ENCODE measurements at places on chromosomes 3 and 15.

GRCh38 chr15:76010613-76011012, 1.6 kb downstream of the NRG4 start:
- no peak for DNase-seq

DNA sequence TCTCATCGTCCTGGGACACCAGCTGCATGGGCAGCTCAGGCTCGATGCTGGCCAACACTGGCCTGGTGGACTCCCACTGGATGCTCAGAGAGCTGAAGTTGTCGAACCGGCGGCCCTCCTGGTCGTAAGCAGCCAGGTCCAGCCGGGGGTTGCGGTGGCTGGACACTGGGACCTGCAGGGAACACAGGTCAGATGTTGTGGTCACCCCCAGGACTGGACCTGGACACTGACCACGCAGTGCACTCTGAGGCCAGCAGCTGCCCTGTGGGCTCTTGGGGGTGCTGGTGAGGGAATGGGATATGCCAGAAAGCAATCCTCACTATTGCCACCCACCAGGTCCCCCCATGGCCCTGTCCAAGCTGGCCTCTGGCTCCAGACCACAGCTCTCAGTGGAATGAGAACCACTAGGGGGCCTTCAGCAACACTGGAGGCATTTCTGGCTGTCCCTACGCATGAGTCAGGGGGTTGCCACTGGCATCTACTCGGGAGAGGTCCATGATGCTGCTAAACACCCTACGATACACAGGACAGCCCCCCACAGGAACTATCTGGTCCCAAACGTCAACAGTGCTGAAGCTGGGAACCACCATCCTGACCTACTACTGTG, 66.1 kb downstream of the NUP210 start:
- peak; percentile 60 for DNase-seq

DNA sequence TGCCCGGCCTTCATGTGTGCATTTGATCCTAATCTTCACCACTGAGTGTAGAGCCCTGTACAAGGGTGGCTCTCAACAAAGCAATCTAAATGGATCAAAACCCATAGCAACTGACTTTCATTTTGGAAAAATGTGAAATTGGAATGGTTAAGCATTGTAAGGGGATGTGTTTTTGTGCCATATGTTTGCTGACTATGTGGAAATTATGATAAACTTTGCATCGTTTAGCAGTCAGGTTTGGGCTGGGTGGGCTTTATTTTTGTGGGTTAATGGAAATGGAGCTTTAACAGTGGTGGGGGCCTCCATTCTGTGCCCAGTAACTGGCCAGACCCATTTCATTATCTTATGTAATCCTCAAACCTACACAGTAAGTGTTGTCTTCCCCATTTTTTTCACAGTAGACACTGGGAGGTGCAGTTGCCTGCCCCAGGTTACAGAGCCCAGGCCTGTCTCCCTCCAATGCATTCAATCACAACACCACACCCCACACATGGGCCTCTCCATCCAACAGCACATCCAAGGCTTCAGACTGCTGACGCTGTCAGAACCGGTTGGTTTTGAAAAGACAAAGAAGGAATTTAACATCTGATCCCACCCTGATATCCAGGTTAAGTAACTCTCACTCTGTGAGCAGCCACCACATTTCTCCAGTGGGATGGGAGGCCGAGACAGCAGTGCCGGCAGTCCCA, 136.3 kb upstream of the ABHD17C start:
- no peak for DNase-seq

DNA sequence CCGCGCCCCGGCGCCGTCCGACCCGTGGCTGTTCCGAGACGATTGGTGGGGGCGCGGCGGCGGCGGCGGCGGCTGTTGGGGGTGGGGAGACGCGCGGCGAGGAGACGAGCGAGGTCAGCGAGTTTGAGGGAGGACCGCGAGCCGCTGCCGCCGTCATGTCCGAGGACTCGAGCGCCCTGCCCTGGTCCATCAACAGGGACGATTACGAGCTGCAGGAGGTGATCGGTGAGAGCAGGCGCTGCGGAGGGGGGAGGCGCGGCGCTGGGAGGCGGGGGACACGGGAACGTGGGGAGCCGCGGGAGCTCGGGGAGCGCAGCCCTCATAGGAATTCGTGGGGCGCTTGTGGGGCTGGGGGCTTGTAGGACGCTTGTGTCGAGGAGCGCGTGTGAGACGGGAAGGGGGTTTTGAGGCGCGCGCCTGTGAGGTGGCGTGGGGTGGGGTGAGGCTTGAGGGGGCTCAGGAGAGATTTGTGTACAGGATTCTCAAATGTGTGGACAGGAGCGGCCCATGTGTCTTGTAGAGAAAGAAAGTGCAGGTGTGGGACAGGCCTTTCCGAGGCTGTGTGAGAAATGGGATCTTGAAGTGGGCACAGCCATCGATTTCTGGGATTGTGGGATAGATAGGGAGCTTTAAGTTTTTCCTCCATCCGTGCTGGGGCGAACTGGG, 518 bp downstream of the OXSR1 start:
- DNase-seq: peak; percentile 64

GRCh38 chr3:12884186-12884680, 42.9 kb upstream of the RPL32 start:
- DNase-seq: peak; percentile 63

DNA sequence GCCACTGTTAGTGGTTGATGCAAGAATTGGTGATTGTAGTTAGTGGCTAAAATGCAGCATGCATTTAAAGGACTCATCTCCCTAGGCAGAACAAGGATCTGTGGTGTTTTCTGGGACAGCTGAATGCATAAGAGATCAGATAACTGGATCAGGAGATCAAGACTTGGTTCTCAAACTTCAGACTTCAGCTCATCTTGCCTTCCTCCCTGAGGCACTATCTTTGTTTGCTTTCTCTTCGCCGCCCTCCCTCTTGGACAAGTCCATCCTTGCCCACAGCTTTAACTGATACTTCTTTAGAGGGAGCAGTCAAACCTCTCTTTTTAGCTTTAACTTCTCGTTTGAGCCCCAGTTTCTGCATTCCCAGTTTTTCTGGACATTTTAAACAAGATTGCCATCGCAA, 195.4 kb upstream of the TPRG1 start:
- DNase-seq: no peak

DNA sequence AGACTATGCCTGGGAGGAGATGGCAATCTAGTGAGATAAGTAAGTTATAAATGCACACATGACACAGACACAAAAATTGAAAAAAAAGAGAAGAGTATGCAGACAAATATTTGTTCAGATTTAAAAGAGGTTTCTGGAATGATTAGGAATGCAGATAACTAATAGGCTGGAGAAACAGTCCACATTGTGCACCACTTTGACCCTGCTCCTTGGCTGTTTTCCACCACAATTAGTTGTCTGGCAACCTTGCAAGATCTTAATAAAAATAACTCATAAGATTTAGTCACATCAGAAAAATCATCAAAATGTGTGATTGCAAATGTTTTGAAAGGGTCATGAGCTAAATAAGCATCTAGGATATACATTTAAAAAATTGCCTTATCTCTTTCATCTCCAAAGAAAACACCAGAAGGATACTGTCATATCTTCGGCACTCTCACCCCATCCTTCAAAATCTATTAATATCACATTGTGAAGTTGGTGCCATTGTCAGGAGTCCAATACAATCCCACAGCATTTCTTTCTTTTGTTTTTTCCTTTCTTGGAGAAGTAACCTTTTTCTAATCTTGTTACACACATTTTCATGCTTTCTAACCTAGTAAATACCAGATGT, 153.7 kb upstream of the KCNMB2 start:
- DNase-seq: peak; percentile 58

- no peak for DNase-seq
Observed at GRCh38 chr3:148551767-148552260, 145.9 kb upstream of the AGTR1 start.

DNA sequence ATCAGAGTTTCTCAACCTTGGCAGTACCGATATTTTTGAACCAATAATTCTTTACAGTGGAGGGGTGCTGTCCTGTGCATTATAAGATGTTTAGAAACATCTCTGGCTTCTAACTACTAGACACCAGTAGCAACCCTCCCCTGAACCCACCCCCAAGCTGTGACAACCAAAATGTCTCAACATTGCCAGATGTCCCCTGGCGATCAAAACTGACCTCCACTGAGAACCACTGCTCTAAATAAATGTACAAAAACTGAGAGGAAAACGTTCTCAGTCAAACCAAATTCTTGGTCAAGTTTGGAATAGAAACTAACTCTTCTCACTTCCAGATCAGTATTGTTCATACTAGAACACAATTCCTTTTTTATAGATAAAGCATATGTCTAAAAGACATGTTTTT, 58.5 kb downstream of the GPR160 start:
- DNase-seq: no peak

GRCh38 chr3:98583766-98584165, 9.6 kb downstream of the CPOX start:
- DNase-seq: no peak

GRCh38 chr3:159472611-159473010, 516.0 kb upstream of the IL12A start:
- no peak for DNase-seq

- no peak for DNase-seq
Observed at GRCh38 chr3:67561667-67562394, 92.6 kb downstream of the SUCLG2 start.

DNA sequence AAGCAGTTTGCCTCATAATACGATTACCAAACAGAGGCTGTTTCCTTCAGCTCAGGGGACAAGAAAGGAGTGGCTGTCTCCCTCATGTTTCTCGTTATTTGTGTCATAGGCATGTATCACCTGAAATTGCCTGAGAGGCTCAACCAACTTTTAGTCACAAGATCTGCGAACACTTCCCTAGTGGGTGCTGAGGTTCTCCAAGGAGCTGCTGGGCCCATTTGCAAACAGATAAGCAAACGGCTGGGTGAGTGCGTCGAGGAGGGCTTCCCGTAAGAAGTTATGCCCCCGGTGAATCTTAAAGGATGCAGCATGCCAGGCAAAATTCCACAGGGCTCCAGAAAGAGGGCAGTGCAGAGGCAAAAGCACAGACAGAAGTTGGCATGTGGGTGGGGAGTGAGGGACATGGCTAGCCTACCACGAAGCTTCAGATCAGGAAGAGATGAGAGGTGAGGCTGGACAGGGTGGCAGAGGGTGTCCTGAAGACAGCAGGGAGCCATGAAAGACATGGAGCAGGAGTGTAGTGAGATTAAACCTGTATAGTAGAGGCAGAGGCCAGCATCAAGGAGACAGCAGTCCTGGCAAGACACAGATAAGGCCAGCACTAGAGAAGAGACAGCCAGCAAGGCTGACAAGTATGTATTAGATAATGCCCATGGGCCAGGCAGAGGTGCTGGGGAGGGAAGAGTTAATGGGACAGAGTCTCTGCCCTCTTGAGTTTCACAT, 4.0 kb upstream of the GP9 start:
- DNase-seq: no peak

All from AG08396 (cell line).